CD4-positive, alpha-beta T cell (primary cell): ENCODE measurements at places on chromosomes 7 and 10. TPM values are rescaled to one million over a fixed set of nuclear protein-coding genes. Genes with fewer than 3 reads are reported as not detected.

The CCNY gene
- 64.9 TPM for total RNA-seq

DNA sequence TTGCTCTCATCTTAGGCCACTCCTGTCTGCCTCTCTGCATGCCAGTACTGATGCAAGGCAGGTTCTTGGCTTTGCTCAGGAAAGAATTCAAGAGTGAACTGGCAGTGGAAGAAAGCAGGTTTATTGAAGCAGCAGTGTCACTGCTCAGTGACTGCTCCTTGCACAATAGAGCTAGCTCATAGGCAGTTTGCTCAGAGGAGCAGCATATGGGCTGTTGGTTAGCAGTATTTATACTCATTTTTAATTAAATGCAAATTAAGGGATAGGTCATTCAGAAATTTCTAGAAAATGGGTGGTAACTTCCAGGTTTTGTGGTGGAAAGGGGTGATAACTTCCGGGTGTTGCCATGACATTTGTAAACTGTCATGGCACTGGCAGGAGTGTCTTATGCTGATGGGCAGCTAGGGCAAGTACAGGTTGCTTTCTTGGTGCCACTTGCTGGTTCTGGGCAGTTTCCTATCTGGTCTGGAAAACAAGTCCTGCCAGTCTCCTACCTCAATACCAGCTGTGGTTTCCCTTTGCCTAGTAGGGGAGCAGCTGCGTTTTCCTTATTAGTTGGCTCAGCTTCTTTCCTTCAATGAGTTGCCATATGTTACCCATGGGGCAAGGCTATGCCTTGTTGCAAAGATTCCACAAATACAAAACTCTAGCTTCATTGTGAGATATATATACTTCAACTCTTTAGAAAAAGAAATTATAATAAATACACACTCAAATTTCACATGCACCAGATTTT, 64.8 kb upstream of the CALD1 start:
- H3K36me3 ChIP-seq, result no peaks in the 10 kb centered on the region
- H3K27me3 ChIP-seq, result no peaks in the 10 kb centered on the region
- H3K27ac ChIP-seq, result no peak overlapping the region

GRCh38 chr7:151371266-151371665, 29.7 kb downstream of the NUB1 start:
- no peak for DNase-seq
- H3K36me3 ChIP-seq, result peaks cover 68% of the 10 kb centered on the region
- no peak overlapping the region for H3K4me3 ChIP-seq
- H3K27me3 ChIP-seq, result no peaks in the 10 kb centered on the region
- peaks cover 6% of the 10 kb centered on the region for H3K4me1 ChIP-seq

DNA sequence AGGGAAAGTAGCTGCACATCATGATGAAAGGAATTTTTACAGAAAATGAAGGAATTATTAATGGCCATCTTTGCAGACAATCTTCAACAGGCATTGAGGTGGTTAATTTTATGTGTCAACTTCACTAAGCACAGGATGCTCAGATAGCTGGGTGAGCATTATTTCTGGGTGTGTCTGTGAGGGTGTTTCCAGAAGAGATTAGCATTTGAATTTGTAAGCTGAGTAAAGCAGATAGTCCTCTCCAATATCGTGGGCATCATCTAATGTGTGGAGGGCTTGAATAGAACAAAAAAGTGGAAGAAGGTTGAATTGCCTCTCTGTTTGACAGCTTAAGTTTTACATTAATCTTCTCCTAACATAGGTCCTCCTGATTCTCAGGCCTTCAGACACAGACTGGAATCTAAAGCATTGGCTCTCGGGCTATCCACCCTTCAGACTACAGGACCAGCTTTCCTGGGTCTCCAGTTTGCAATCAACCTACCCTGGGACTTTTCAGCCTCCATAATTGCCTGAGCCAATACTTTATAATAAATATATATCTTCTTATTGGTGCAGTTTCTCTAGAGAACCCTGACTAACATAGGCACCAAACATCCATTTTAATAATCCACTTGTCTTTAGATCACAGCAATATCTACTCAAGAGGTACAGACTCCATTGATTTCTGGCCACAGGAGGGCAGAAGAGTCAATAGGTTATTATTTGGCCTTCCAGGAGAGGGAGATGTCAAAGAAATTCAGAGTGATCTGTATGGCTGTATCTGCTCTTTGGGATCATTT, 10.5 kb upstream of the CRPPA start:
- no peak overlapping the region for H3K4me3 ChIP-seq
- peak; percentile 31 for DNase-seq
- H3K27ac ChIP-seq, result no peak overlapping the region
- H3K27me3 ChIP-seq, result no peaks in the 10 kb centered on the region

DNA sequence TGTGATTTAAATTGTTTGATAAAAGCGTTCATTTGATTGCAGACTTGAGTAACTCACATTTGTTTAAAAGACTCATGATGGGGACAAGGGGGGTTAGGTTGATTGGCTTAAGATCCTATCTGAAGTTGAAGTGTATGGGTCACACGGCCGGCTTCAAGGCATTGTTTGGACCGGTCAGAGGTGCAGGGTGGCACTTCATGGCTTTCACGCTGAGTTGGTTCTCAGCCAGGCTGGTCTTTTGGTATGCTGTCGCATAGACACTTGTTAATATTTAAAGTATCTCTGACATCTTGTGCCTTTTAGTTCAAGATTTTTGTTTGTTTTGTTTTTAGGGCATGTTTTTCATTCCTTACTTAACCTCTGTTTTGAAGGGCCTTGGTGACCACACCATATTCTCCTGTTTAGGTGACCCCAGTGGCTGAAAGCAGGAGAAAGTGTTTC, 58.1 kb downstream of the CCNY start:
- H3K4me1 ChIP-seq, result peaks cover 49% of the 10 kb centered on the region
- no peaks in the 10 kb centered on the region for H3K36me3 ChIP-seq
- no peak overlapping the region for H3K27ac ChIP-seq
- no peaks in the 10 kb centered on the region for H3K27me3 ChIP-seq
- DNase-seq, result no peak

The GPR15LG gene
- not detected for total RNA-seq

DNA sequence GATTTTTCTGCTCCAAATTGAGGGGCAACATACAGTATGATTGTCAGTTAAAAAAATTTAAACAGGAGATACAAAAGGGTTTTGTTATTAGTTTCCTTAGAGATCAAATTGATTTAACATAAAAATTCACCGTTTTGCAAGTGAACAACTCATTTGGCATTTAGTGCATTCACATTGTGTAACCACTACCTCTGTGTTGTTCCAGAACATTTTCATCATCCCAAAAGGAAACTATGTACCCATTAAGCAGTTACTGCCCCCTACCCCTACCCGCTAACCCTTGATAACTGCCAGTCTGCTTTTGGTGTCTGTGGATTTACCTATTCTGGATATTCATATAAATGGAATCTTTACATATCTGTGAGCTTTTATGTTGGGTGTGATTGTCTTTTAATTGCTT, 3.1 kb downstream of the ZRANB1 start:
- H3K27ac ChIP-seq, result no peak overlapping the region
- no peak for DNase-seq
- H3K4me1 ChIP-seq, result peaks cover 15% of the 10 kb centered on the region
- H3K27me3 ChIP-seq, result no peaks in the 10 kb centered on the region
- H3K36me3 ChIP-seq, result peaks cover 21% of the 10 kb centered on the region

The PTF1A gene
- total RNA-seq, result not detected

DNA sequence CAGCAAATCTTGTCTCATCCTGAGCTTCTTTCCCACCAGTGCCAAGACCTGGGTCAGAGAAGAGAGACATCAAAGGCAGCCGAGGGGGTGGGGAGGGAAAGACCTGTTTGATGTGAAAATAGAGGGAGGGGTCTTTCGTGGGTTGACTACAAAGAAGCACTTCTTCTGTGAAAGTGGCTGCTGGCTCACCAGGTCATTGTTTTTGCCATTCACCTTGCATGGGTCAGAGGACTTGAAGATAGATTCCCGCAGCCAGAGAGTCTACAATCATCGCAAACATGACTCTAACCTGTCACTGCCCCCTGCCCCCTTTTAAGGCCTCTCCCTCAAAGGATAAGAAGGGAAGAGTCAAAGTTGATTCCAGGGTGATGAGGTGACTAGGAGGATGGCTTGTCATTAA, 166.1 kb upstream of the BMPER start:
- no peak overlapping the region for H3K27ac ChIP-seq
- no peaks in the 10 kb centered on the region for H3K36me3 ChIP-seq
- no peak overlapping the region for H3K4me3 ChIP-seq

- H3K27me3 ChIP-seq, result no peaks in the 10 kb centered on the region
- no peak for DNase-seq
- no peaks in the 10 kb centered on the region for H3K4me1 ChIP-seq
- H3K4me3 ChIP-seq, result no peak overlapping the region
- H3K36me3 ChIP-seq, result no peaks in the 10 kb centered on the region
Observed at GRCh38 chr10:79380125-79380945, 33.1 kb downstream of the PPIF start.

DNA sequence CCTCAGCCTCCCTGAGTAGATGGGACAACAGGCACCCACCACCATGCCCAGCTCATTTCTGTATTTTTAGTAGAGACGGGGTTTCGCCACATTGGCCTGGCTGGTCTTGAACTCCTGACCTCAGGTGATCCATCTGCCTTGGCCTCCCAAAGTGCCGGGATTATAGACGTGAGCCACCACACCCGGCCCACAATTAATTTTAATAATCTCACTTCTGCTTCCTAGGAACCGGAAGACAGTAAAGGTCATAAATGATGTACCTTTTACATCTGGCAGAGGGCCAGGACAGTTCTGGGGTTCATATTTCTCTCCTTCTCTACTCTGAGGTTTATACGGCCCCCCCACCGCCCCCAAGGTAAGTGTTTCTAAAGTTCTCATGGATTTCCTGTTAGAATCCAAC, 31.2 kb upstream of the AOAH start:
- no peak overlapping the region for H3K4me3 ChIP-seq
- H3K36me3 ChIP-seq, result no peaks in the 10 kb centered on the region
- no peaks in the 10 kb centered on the region for H3K4me1 ChIP-seq
- H3K27me3 ChIP-seq, result no peaks in the 10 kb centered on the region
- no peak overlapping the region for H3K27ac ChIP-seq

DNA sequence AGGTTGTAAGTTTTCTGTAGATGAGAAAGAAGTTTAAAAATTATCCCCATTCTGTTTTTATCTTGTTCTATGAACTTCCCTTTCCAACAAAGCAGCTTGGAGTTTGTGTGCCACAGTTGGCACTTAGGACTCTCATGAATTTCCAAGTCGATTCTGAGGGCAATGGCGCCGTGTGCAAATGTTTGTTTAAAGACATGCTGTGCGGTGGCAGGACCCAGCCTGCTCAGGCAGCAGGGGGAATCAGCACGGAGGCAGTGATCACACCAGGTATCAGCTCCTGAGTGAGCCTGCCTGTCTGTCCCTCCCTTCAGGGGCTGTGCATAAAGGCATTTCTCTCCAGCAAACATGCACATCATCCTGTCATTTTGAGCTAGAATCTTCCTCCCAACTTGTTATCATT, 109.8 kb upstream of the WDR11 start:
- no peak for DNase-seq
- no peak overlapping the region for H3K4me3 ChIP-seq
- no peaks in the 10 kb centered on the region for H3K36me3 ChIP-seq
- H3K27me3 ChIP-seq, result no peaks in the 10 kb centered on the region
- no peaks in the 10 kb centered on the region for H3K4me1 ChIP-seq
- no peak overlapping the region for H3K27ac ChIP-seq

DNA sequence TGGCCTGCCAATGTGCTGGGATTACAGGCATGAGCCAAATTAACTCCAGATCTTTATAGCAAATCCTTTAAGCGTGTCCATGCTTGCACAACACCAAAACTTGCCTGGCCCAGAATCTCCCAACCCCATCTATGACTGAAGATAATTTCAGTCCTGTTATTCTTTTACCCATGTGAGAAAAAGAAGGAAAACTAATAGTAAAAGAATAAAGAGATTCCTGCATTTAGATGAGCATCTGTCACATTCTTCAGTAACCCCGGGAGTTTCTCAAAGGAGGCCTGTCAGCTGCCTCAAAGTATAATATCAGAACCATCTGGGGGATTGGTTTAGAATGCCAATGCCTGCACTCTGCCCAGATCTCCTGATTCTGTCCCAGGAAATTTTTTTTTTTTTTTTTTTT, 158.1 kb upstream of the KMT2E start:
- no peak overlapping the region for H3K4me3 ChIP-seq
- no peaks in the 10 kb centered on the region for H3K27me3 ChIP-seq
- DNase-seq, result no peak
- H3K36me3 ChIP-seq, result no peaks in the 10 kb centered on the region
- H3K4me1 ChIP-seq, result peaks cover 10% of the 10 kb centered on the region

DNA sequence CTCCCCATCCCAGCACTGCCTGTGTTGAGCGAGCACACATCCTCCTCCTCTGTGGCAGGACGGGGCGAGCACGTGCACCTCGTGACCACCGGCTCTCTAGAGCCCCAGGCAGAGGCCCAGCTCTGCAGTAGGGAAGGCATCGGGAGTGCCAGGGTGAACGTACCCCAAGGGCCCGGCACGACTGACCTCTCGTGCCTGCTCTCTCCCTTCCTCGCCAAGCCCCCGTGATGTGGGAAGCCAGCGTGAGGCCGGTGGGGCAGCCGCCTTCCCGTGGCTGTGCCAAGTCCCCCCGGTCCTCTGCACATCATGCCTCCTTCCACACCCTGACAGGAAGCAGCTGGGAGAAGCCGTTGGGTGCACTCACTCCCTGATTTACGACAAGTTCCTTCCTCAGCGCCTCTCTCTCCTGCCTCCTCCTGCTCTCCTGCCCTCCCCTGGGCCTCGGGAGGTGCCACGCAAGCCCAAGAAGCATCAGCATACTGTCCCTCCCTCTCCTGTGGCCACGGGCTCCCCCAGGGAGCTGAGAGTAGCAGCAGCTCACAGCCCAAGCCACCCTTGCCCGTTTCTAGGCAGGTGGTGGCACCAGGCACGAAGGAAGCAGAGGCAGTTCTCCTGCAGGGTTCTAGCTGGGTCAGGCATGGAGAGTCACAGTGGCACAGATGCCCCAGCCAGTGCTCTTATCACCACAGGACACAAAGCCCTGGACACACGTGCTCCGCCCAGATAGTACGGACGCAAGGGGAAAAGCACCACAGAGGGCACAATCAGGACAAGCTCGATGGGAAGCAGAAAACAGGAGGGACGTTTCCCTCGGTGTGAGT, 47.0 kb downstream of the AMZ1 start:
- H3K27ac ChIP-seq, result no peak overlapping the region
- peaks cover 9% of the 10 kb centered on the region for H3K4me1 ChIP-seq
- no peaks in the 10 kb centered on the region for H3K27me3 ChIP-seq
- no peak overlapping the region for H3K4me3 ChIP-seq
- H3K36me3 ChIP-seq, result peaks cover 11% of the 10 kb centered on the region
- DNase-seq, result no peak

- no peaks in the 10 kb centered on the region for H3K27me3 ChIP-seq
- no peak for DNase-seq
- H3K27ac ChIP-seq, result no peak overlapping the region
- H3K36me3 ChIP-seq, result no peaks in the 10 kb centered on the region
- H3K4me3 ChIP-seq, result no peak overlapping the region
Observed at GRCh38 chr10:5691786-5692185, 7.1 kb downstream of the TASOR2 start.

GRCh38 chr10:32123021-32123420, 66.8 kb upstream of the KIF5B start:
- H3K4me3 ChIP-seq, result no peak overlapping the region
- no peaks in the 10 kb centered on the region for H3K27me3 ChIP-seq
- no peak overlapping the region for H3K27ac ChIP-seq
- H3K36me3 ChIP-seq, result no peaks in the 10 kb centered on the region
- no peak for DNase-seq

The MYH16 gene
- total RNA-seq, result not detected

The NUP205 gene
- 54.7 TPM for total RNA-seq

- no peak for DNase-seq
- H3K27me3 ChIP-seq, result no peaks in the 10 kb centered on the region
Observed at GRCh38 chr7:38222481-38223096, 44.5 kb downstream of the STARD3NL start.

- no peak overlapping the region for H3K27ac ChIP-seq
- no peaks in the 10 kb centered on the region for H3K27me3 ChIP-seq
- DNase-seq, result no peak
- H3K4me3 ChIP-seq, result no peak overlapping the region
Observed at GRCh38 chr7:91683823-91684222, 196.7 kb downstream of the MTERF1 start.
